Fibroblast of skin of right biceps (primary cell): ENCODE measurements at places on chromosomes 6 and 20.
A peak's percentile ranks its signal among the peaks of the same experiment; 100 is the strongest.

GRCh38 chr6:161134550-161135298, 139.1 kb downstream of the AGPAT4 start:
- DNase-seq = no peak

DNA sequence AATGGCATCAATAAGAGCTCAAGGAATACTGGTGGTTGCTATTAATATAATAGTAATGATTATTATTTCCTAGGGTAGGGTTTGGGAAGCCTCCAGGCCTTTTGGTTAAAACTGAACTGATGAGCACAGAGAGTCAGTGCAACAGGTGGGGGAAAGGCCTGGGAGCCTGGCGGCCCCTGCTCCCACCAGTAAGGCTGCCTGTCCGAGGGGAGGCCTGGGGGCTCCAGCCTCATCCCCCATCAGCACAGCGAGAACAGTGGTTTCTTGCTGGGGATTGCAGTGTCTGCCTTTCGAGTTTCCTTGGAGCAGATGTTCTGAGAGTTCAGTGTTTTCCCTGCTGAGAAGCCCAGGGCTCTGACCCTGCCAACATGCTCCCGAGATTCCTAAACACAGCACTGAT, 340.4 kb downstream of the CDH26 start:
- DNase-seq = no peak

DNA sequence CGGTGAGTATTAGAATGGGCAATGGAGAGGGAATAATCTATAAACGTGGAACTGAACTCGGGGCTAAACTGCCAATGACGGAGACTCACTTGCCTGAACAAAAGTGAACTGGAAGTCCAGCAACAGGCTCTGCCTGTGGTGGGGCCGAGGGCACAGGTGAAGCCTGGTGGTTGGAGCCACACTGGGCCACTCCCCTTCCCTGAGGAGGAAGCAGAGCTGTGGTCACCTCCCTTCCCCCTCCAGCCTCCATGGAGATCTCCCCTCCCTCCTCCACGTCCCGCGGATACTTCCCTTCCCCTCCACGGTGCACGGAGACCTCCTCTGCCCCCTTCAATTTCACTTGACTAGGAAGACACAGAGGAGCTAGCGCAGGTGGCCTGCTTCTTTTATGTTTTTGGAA, 14.7 kb upstream of the DSP start:
- DNase-seq = no peak

DNA sequence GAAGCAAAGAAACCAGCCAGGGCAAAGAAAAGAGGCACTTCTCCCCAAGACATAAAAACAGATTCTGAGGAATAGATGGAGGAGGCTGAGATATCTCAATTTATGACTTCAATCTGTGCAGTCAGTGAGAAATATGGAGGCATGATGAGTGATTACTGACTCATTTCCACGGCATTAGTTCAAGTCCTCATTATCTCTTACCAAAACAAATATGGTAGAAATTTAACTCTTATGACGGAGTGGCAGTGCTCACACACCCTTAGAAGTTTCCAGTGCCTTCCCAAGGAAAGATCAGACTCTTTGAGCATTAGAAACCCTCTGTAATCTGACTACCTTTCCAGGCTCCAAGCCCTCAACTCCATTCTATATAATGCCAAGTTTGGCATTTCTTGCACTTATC, 364.1 kb downstream of the ARHGAP18 start:
- peak; percentile 83 for DNase-seq

- DNase-seq = peak; percentile 60
Measured at GRCh38 chr6:112881828-112882780, 535.0 kb downstream of the RFPL4B start.

- DNase-seq = no peak
Measured at GRCh38 chr6:144351379-144352127, 66.4 kb downstream of the UTRN start.

- no peak for DNase-seq
Measured at GRCh38 chr6:110353457-110354001, 4.6 kb downstream of the METTL24 start.

- DNase-seq = no peak
Measured at GRCh38 chr20:49477200-49477599, 5.3 kb downstream of the KCNB1 start.

GRCh38 chr6:33962246-33963027, 158.6 kb upstream of the MLN start:
- peak; percentile 26 for DNase-seq

GRCh38 chr20:25017257-25017803, 24.8 kb upstream of the APMAP start:
- DNase-seq = no peak

GRCh38 chr6:106430466-106430865, 69.9 kb downstream of the CRYBG1 start:
- DNase-seq = no peak

- peak; percentile 60 for DNase-seq
Measured at GRCh38 chr6:16391451-16391912, 153.1 kb downstream of the GMPR start.

DNA sequence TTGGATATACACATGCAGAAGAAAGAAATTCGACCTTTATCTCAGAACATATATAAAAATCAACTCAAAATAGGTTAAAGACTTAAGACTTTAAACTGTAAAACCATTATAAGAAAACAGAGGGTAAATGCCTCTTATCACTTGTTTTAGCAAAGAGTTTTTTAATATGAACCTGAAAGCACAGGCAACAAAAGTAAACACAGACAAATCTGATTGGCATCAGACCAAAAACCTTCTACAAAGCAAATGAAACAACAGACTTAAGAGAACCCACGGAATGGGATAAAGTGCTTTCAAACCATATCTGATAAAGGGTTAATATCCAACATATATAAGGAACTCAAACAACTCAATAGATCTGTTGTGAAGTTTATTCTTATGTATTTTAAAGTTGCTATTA, 309.9 kb upstream of the OPRM1 start:
- no peak for DNase-seq

DNA sequence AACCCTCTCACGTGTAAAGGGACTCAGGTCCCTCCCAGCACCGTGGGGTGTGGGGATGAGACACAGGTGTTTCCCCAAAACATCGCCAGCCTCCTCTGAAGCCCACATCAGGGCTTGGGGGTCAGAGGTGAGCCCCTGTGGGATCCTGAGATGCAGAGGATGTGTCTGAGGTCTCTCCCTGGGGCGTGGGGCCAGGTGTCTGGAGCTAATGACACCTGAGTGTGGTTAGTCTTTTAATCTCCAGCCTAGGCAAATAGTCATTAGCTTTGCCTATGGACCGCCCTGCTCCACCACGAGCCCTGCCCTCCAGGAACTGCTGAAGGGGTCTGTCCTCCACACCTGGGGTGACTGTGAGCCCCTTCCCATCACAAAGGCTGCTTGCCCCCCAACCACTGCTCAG, 1.7 kb downstream of the SRMS start:
- DNase-seq = no peak

DNA sequence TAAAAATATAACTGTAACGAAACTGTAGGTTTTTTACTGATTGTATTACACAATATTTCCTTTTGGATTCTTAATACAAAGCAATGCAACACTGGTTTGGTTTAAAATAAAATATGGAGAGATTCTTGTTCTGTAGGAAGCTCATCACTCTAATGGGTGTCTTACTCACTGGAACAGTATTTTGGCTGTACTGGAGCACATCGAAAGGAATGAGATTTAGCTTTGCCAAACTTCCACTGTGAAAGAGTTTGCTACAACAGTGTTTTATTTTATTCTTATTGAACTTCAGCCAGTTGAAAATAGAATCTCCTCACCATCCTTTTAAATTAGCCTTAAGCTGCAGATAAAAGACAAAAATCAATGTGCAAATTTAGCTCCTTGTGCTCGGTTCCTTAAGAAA, 230.7 kb upstream of the QKI start:
- DNase-seq = peak; percentile 41

DNA sequence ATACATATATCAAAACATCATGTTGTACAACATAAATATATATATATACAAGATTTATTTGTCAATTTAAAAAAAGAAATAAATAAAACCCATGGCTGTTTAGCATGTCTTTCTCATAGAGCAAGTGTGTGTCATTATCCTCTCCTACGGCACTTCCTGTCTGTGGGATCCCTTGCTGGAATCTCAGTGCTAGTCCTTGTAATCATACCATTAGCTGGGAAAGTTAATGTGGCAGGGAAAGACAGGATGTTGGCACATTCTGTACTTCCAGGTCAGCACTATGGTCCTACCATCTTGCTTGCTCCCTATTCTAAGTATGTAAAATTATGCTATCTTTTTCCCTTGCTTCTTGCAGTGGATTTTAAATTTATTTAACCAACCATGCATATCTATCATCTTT, 9.5 kb upstream of the SLC17A3 start:
- DNase-seq = no peak

DNA sequence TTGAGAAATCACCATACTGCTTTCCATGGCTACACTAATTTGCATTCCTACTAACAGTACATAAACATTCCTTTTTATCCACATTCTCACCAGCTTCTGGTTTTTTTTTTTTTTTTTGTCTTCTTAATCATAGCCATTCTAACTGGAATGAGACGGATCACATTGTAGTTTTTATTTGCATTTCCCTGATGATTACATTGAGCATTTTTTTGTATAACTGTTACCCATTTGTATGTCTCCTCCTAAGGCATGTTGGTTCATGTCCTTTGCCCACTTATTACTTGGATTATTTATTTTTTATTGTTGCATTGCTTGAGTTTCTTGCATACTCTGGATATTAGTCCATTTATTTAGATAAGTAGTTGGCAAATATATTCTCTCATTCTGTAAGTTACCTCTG, 258.0 kb downstream of the MEI4 start:
- no peak for DNase-seq
